Activated CD4-positive, alpha-beta T cell treated with anti-CD3 and anti-CD28 coated beads, Interleukin-2, amount 50 U/mL, for 4 hours (primary cell): ENCODE measurements at places on chromosomes 12 and 14.

- no peak for DNase-seq
These were observed 108.6 kb upstream of the FZD10 start for GRCh38 chr12:130053651-130054069.

- DNase-seq, result no peak
These were observed 25.9 kb downstream of the CKB start for GRCh38 chr14:103496776-103497175.

GRCh38 chr14:69632164-69632563, 20.8 kb downstream of the SUSD6 start:
- DNase-seq, result no peak

DNA sequence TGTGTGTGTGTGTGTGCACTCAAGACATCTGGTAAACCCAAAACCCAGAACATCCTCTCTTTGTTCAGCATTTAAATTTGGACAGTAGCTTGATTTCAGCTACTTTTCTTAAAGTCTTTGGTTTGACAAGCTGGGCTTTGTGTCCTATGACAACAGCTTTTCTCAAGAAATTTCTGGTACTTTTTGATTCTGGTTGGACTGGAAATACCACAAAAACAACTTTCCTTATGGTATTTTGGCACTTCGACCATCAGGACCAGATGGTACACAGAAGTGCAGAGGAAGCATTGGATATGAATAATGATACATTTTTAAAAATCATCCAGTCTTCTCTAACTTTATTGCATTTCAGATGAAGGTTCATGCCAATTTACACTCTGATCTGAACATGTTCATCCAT, 286.6 kb upstream of the FLRT2 start:
- DNase-seq, result no peak

- no peak for DNase-seq
These were observed 1.8 kb downstream of the ITGA7 start for GRCh38 chr12:55705782-55706402.

DNA sequence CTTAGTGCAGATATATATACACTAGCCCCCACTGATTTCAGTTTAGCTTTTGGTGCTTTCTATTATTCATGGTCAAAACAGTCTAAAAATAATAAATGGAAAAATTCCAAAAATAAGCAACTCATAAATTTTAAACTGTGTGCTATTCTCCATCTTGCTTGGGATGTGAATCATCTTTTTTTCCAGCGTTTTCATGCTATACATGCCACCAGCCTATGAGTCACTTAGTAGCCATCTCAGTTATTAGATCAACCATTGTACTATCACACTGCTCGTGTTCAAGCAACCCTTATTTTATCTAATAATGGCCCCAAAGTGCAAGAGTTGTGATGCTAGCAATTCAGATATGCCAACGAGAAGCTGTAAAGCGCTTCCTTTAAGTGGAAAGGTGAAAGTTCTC, 73.9 kb upstream of the KRR1 start:
- no peak for DNase-seq

DNA sequence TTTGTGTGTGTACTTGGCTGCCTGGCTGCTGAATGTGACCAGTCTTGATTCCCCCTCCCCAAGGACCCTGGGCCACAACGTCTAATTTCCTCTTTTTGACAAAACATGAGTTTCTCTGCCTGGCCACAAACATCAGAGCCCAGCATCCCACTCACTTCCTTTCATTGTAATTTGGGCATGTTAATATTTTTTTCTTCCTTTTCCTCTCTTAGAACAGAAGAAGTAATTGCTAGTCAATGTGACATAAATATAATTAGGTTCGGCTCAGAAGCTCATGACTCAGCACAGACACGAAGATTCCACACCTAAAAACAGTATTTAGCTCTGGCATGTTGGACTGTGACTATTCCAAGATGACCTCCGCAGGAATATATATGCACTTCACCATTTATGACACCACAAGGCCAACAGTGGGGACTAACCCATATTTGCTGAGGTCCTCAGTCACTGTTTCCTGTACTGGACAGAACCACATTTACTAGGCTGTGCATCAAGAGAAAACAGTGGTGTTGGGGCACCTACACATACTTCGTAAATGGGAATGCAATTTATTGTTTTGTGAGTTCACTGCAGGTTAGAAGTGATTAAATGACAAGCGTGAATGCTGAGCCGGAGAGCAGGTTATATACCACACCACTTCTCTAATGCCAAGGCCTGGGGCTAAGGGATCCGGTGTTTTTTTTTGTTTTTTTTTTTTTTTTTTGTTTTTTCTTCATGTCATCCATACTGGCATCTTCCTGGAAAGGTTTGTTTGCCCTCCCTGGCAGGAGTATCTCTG, 4.2 kb downstream of the GSG1 start:
- no peak for DNase-seq

DNA sequence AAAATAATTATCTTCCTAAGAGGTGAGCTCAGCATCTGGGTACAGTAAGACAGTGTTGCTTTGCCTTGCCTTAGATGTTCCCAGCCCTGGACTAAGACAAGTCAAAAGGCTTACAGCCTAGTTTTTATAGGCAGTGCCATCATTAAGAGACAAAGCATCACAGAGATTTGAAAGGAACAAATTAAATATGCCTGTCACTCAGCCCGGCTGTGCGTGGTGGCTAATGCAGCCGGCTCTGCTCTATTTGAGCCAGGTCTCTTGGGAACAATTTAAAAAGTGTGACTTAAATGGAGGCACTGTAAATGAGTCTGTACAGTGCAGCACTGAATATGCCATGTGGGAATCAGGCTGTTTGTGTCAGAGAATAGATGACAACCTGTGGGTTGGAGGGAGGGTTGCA, 1687.4 kb upstream of the FLRT2 start:
- DNase-seq, result no peak

DNA sequence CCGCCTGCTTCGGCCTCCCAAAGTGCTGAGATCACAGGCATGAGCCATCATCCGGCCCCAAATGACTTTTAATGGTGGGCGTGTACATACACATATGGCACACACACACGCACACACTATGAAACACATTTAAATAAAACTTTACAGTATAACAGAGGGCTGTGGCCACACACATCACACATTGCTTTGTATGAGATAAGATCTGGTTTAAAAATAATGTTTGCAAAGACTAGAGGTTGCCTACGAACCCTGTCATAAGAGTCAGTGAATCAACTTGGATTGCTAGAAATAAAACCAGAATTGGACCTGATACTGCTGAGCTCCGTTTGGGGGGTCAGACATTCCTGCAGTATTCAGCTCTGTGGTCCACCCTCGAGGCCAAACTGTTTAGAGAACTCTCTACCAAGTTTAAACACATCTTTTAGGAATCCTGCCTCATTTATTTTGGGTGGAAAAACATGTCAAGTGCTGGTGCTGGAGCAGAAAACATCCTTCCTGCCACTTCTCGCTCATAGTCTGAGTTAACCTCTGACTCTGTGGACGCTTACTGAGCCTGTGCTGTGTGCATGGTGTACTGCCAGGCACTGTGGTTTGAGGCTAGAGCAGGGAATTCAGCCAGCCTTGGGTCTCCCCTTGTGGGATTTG, 47.8 kb upstream of the EML1 start:
- DNase-seq, result no peak

DNA sequence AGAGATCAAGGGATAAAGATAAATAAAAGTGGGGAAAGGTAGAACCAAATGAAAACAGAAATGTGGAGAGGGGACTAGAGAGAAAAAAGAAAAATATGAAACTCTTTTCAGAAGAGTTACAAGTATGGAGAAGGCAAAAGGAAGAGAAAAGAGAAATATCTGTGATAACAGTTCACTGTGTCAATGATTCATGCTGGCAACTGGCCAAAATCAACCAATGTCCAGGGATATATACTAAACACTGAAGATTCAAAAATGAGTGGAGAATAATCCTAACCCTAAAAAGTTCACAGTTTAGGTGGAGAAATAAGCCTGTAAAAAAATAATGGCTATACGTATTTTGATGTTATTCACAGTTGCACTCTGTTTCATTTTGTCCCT, 372.3 kb upstream of the KITLG start:
- DNase-seq, result no peak

DNA sequence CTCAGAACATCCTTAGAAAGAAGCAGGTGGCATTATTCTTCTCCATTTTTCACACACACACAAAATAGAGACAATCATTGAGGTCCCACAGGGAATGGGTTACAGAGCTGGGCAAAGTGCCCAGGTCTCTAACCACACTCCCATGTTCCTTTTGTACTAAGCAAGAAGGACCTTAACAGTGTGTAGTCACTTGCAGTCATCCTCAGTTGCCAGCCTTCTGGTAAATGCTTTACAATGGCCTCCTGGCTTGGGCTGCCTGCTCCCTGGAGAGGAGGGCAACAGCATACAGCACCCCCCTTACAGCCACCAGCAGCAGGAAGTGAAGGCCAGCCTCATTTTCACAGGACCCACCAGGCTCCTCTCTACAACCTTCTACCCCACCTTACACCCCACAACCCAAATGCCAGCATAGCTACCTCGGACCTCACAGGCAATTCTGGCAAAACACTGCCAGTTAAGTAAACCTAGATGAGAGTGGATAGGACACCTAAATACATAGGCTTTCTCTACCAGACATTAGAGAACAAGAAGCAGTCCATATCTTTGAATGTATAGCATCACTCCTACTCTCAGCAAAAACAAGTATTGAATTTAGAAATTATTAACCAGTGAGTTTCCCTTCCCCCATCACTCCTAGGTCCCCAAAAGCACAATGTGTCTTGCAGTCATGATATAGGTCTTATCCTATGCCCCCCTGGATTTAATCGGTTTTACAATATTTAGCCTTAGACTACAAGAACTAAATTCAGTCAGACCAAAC, 88.1 kb downstream of the PPP2R5E start:
- DNase-seq, result no peak

DNA sequence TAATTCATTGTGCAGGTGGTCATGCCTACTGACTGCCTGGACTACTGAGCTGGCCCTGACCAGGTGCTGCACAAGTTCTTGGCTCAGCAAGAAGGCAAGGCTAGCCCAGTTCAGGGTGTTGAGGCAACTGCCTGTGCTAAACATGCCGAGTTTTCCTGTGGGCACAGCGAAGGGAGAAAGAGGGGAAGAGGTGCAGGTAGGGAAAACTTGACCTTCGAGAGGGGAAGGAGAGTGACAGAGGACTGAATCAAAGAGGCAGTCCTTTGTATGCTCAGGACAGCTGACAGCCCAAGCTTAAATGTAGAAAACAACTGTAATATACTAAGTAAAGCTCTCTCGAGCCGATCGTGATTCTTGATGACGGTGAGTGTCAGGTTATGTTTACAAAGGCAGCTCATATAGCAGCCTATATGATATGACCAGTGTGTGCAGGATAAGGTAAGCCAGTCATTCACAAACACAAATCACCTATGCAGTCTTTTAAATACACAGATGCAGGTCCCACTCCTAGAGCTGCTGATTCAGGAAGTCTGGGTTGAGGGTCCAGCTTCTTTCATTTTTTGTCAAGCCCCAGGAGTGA, 2.6 kb downstream of the IRAK3 start:
- DNase-seq, result no peak
